Stimulated activated CD8-positive, alpha-beta memory T cell treated with anti-CD3 and anti-CD28 coated beads, Interleukin-4, amount 100 ng/mL, for 24 hours (primary cell): ENCODE measurements at places on chromosomes 7 and 10.

DNA sequence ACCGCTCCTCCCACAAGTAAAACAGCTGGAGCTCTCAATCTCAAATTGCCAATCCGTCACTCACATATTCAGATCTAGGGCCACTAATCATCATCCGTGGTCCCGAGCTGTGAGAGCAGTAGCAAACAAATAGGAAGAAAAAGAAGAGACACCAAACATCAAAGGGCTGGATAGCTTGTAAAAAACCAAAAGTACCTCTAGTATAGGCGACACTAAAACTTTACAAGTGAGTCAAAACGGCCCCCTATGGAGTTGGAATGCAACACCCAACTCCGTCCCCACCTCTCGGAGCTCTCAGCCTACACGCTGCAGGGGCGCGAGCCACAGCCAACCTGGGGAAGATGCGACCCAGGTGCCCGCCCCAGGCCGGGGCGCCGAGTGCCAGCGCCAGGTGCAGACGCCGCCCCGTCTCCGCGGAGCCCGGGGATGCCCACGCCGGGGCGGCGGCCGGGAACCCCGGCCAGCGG lies 581 bp downstream of the FAM3C start:
- peak; percentile 38 for DNase-seq

DNA sequence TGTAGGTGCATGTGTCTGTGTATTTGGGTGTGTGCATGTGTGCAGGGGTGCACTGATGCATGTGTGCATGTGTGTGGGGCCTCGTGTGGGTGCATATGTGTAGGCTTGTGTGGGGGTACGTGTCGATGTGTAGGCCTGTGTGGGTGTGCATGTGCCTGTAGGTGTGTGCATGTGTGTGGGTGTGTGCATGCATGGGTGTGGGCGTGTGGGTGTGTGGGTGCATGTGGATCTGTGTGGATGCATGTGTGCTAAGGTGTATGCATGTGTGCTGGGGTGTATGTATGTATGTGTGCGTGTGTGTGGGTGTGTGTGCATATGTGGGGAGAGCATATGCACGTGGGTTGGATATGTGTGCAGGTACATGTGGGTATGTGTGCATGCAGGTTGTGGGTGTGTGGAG lies 73.2 kb downstream of the NKX6-2 start:
- no peak for DNase-seq

- no peak for DNase-seq
Measured at GRCh38 chr7:5870311-5870710, 10.3 kb upstream of the OCM start.

DNA sequence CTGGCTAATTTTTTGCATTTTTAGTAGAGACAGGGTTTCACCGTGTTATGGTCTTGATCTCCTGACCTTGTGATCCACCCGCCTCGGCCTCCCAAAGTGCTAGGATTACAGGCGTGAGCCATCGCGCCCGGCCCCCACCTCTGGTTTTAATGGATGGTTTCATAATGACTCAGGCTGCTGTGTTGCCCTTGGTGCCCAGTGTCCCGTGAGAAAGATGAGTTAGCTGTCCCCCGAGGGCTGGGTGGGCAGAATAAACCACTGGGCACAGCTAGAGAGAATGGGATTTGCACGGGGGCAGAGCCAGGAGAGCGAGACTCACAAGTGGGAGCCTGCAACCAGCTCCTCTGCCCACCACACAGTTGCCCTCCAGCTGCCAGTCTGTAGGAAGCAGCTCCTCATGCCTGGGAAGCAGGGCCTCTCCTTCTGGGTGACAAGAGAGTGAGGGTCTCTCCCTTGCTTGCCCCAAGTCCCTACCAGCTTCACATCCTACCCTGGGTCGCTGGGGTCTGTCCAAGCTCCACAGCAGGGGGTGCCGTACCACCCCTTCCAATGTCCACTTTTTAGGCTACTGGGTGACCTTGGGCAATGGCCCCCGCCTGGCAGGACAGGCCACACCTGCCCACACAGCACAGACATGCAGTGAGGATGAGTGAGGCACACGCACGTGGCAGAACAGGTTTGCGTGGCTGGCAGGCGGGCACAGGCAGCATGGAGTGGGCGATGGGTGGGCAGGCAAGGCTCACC lies 16.1 kb upstream of the NDST2 start:
- no peak for DNase-seq

DNA sequence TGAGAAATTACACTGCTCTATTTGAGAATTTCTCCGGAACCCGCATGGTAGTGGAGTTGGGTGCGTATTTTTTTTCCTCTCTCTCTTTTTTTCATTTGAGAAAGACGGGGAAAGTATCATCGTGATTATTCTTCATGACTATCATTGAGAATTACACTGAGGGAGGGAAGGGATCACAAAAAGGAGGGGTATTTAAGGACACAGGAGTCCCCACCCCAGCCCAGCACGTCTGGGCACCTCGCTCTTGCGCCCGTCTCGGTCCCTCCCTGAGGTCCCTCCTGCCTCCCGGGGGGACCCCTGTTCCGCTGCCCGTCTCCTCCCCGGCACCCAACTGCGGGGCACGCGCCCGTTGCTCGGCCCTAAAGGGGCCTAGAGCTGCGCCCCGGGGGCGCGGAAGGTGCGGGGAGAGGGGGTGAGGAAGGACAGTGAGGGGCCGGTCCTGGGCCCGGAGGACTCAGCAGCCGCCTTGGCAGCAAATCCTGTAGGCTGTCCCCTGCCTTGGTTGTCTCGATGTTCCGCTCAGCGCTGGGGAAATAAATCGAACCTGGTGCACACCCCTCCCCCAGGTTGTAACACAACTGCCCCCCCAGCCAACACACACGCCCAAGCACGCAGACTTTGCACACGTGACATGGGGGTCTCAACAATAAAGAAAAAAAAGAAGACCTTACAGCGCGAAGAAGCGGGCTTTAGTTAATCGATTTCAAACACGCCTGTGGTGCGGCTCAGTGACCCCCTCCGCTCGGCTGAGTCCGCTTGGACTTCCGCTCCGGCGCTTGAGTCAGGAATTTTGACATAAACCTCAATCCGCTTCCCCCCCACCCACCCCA lies 18.6 kb upstream of the GATA3 start:
- no peak for DNase-seq

DNA sequence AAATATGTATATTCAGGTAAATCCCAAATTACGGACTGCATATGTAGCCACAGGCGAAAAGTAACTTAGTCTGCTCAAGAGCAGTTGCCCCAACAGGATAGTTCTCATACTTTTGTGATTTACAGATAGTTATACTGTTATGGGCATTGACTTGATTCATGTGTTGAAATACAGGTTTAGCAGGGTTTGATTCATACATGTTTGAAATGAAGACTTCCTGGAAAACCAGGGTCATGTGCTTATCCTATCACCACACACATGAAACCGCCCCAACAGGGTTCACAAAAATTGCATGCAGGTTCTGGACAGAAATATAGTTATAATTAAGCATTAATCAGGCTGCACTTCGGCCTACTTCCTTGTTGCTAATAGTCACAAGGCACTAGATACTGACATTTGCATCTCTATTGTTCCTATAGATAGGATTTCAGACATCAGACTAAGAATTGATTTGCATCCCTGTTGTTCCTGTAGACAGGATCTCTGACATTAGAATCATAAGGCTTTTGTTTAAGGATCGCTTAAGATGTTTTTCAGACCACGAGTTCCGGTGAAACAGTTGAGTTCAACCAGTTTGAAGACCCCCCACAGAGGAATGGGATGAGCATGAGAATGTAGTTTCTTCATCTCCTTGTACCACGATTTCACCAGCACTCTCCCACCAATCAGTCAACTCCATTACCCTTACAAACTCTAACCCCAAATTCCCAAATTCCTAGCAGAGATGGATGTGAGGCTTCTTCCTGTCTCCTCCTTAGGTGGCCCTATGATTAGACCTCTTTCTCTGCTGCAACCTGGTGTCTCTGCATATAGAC lies 2.0 kb upstream of the ZNF398 start:
- no peak for DNase-seq

GRCh38 chr7:9557853-9558252 lies 1124.4 kb downstream of the NXPH1 start:
- DNase-seq: no peak

GRCh38 chr10:50624866-50625501 lies 1.2 kb upstream of the SGMS1 start:
- DNase-seq: peak; percentile 42

DNA sequence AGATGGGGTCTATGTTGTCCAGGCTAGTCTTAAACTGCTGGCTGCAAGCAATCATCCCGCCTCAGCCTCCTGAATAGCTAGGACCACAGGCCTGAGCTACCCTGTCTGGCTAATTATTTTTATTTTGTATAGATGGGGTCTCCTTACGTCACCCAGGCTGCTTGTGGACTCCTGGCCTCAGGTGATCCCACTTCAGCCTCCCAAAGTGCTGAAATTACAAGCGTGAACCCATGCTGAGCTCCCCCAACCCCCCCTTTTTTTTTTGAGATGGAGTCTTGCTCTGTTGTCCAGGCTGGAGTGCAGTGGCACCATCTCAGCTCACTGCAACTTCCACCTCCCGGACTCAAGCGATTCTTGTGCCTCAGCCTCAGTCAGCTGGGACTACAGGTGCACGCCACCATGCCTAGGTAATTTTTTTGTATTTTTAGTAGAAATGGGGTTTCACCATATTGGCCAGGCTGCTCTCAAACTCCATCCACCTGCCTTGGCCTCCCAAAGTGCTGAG lies 25.4 kb downstream of the FAM25A start:
- no peak for DNase-seq

DNA sequence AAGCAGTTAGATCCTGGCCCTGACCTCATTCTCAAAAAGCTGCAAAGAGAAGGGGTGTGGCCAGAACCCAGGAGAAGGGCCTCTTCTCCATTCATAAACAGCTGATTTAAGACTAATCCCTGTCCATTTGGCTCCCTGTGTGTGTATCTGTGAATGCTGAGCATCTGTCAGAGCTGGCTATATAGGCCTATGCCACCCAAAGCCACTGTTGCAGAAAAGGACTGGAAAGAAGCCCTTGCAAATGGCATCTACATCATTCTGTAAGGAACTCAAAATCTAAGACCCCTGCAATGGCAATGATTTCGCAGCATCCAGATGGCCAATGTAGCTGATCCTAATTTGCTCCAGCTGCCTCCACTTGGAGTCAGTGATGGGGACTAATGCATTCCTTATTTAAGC lies 384.5 kb downstream of the KCNMA1 start:
- no peak for DNase-seq

GRCh38 chr10:33566001-33566400 lies 231.5 kb upstream of the NRP1 start:
- DNase-seq: no peak

GRCh38 chr10:94963901-94964300 lies 25.4 kb downstream of the CYP2C9 start:
- DNase-seq: no peak

GRCh38 chr7:67724435-67724834 lies 727.8 kb downstream of the TYW1 start:
- no peak for DNase-seq

GRCh38 chr7:140367528-140367927 lies 30.8 kb downstream of the SLC37A3 start:
- DNase-seq: no peak

GRCh38 chr7:13628239-13629001 lies 361.0 kb downstream of the ETV1 start:
- no peak for DNase-seq

DNA sequence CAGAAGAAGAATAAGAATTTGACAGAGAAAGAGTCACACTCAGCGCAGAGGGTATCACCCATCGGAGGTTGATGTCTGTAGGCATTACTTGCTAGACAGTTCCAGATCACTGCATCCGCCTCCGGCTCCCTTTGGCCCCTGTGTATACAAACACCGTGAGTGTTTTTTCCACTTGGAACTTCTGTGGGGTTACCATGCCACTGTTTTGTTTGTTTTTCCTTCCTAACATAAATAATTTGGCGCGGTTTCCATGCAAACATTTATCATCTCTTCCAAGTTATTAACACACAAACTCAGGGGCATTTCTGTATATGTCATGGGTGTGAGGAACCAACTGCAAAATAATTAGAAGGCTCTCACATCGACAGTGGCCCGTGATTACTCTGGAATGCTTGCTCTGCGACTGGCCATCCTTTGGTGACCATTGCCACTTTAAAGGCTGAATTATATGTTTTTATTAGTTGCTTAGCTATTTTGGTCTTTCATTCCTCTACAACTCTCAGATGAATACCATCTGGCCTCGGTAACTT lies 612.2 kb upstream of the MKI67 start:
- no peak for DNase-seq

DNA sequence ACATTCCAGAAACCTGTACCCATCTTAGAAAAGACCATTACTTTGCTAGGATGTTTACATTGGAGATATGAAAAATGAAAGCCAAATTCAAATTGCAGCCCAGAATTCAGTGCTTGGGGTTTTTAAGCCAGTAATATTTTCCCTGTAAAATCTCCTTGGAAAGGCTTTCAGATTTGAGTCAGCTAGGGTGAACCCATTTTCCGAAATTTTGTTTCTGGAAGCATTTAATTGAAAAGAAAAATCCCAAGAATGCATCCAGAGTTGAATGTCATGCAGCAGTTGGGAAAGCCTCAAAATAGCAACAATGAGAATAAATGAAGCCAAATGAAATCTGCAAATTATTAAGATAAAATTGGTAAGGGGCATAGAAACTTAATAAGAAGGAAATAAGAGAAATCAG lies 106.4 kb downstream of the BMPER start:
- no peak for DNase-seq

DNA sequence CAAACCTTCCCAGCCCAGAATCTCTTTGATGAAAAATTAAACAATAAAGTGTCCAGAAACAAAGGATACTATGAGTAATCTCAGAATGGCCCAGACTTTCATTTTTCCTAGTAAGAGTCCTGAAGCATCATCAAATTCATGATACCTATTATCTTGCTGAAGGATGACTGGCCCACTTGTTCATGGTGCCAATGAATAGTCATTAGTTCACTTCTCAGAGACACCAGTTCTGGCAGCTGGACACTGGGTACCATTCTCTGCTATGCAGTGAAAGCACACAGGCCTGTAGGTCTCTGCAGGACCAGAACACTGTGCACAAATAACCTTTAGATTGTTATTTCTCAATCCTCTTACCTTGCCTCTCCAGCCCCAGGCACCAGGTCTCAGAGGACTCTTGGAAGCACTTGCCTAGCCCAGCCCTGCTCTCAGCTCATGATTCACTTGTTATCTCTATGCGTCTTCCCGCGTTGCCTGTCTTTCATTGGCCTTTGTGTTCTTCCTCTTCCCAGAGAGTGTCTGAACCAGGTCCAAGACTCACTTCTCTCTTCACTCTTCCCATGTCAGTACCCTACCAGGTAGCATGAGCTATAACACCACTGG lies 98.1 kb upstream of the AGBL3 start:
- no peak for DNase-seq

DNA sequence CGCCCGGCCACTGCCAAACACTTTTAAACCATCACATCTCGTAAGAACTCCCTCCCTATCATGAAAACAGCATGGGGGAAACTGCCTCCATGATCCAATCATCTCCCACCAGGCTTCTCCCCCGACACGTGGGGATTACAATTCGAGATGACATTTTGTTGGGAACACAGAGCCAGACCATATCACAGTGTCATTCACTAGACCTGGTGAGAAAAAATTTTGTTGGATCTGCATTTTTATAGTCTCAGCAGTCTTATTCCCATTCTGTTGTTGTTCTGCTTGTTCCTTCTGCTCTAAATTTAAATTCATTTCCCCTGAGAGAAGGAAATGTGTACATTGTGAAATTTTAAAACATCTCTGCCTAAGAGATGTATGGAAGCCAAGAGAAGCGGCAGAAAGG lies 4.8 kb upstream of the MKLN1 start:
- DNase-seq: no peak
